ENCODE measurements at places on chromosomes 6 and 20. TPM values are rescaled to one million over a fixed set of nuclear protein-coding genes. Genes with fewer than 3 reads are reported as not detected.

Gene HTR1B
- 8.9 TPM for total RNA-seq

- H3K27me3 ChIP-seq = no peaks in the 10 kb centered on the region
- no peak overlapping the region for H3K4me3 ChIP-seq
- peaks cover 13% of the 10 kb centered on the region for H3K4me1 ChIP-seq
- peaks cover 6% of the 10 kb centered on the region for H3K36me3 ChIP-seq
- no peak overlapping the region for H3K27ac ChIP-seq
Measured at GRCh38 chr6:166570929-166571713, 15.4 kb downstream of the RAMACL start.

- H3K27ac ChIP-seq = no peak overlapping the region
- peaks cover 13% of the 10 kb centered on the region for H3K4me1 ChIP-seq
- peaks cover 4% of the 10 kb centered on the region for H3K36me3 ChIP-seq
- no peaks in the 10 kb centered on the region for H3K27me3 ChIP-seq
Measured at GRCh38 chr6:138958595-138958994, 29.5 kb downstream of the REPS1 start.

DNA sequence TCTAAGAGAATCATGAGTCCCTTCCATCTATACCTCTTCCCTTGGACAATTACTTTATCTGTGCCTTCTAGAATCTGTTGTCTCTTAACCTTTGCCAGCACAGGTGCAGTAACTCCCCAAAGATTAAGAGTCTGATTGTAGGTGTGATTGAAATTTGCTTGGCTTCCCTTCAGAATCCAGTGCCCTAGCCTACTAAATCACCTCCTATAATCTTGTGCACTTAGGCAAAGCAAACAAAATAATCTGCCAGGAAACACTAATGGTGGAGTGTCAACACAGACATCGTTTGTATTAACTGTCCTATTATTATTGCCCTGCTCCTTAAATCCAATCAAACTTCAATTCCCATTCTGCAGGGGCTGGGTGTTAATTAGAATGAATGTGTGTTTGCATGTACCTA, 28.0 kb downstream of the ID4 start:
- peaks cover 24% of the 10 kb centered on the region for H3K27me3 ChIP-seq
- no peak for DNase-seq
- peaks cover 41% of the 10 kb centered on the region for H3K4me1 ChIP-seq
- no peaks in the 10 kb centered on the region for H3K36me3 ChIP-seq
- H3K27ac ChIP-seq = no peak overlapping the region
- no peak overlapping the region for H3K4me3 ChIP-seq

All from progenitor cell of endocrine pancreas (in vitro differentiated cells).